Thoracic aorta (tissue), 2 donors: ENCODE measurements at places on chromosomes 4 and X.

DNA sequence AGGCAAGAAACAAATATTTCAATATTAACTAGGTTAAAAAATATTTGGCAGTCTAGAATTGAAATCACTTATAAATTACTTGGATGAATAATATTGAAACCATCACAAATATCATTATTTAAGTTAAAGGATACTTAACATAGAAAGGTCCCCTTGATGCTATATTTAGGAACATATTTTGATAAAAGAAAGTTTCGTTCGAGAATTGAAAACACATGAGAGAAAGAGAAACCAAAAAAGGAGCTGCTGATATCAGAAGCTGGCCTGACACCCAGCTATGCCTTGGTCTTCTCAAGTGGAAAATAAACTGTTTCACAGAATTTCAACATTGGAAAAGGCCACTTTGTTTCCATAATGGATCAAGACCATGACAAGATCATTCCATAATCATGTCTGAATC, 762.4 kb downstream of the DMD start:
- H3K4me1 ChIP-seq: no peaks in the 10 kb centered on the region
- no peak for DNase-seq
- H3K27me3 ChIP-seq: no peaks in the 10 kb centered on the region
- H3K4me3 ChIP-seq: no peak overlapping the region
- no peaks in the 10 kb centered on the region for H3K36me3 ChIP-seq
- H3K27ac ChIP-seq: no peak overlapping the region

DNA sequence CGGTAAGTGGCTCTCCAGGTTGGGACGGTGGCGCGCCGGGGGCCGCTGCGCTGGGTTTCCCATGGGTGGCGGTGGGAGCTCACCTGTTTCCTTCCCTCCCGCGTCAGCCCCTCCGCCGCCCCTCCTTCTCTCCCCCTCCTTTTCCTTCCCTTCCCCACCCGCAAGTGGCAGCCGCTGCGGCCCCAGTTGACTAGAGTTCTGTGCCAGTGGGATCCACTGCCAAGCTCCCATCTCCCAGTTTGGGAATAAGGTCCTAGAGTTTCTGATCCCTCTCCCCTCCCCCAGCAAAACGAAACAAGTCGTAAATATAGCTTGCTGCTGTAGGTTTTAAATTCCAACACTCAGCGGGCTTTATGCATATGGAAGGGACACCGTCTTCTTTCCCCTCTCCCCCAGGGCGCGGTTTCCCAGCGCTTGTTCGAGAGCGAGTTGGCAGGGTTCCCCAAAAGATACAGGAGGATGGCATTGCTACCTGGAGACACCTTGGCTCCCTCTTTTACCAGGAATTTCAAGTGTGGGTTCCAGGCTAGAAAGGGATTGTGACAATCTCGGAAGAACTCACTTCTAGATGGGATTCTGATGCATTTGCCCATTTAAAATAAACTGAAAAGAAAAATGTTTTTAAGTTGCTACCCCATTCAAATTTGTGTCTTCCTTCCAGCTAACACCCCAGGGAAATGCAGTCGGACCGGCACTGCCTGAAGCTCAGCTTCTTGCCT, 1.2 kb downstream of the TLL1 start:
- no peak overlapping the region for H3K27ac ChIP-seq
- peak overlapping the region; percentile 71 for H3K4me3 ChIP-seq
- H3K4me1 ChIP-seq: peaks cover 19% of the 10 kb centered on the region
- DNase-seq: no peak
- no peaks in the 10 kb centered on the region for H3K27me3 ChIP-seq

GRCh38 chr4:81214144-81214880, 710 bp downstream of the PRKG2 start:
- H3K4me1 ChIP-seq: peaks cover 14% of the 10 kb centered on the region
- no peak for DNase-seq
- no peak overlapping the region for H3K27ac ChIP-seq
- peak overlapping the region; percentile 68 for H3K4me3 ChIP-seq

DNA sequence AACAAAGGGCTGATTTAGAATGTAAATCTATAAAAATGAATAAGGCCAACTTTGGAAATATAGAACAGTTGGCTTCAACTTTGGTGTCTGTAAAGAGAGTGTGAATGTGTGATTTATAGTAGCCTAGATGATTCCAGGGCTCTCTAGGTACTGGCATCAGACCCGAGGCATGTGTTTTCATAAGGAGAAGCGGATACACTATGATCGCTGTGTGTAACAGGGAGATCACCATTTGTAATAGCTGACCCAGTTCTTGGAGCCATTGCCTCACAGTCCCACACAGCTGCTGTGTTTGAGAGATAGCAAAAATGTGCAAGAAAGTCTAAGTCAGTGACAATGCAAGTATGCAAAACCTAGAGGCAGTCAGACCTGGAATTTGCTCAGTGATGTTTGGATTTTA, 135.1 kb downstream of the REPS2 start:
- peaks cover 10% of the 10 kb centered on the region for H3K4me1 ChIP-seq
- no peaks in the 10 kb centered on the region for H3K36me3 ChIP-seq
- no peak for DNase-seq
- H3K27me3 ChIP-seq: no peaks in the 10 kb centered on the region
- no peak overlapping the region for H3K4me3 ChIP-seq

DNA sequence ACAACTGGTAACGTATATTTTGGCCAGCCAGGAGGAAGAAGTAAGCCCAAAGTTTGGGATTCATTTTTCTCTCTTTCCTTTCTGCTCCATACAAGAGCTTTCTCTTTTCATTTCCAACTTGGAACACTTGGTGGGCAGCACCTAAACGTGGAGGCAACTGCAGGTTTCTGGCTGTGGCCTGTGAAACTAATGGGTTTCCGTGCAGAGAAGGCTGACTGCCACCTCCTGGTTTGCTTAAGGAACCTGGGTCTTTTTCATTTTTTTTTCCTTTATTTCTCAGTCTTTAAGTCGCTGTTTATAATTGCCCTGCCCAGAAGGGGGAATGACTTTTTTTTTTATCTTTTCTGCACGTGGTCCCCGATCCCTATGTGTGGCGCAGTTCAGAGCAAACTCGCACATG, 15.4 kb downstream of the ZNF718 start:
- H3K36me3 ChIP-seq: peaks cover 53% of the 10 kb centered on the region
- no peaks in the 10 kb centered on the region for H3K4me1 ChIP-seq
- H3K27ac ChIP-seq: no peak overlapping the region
- no peaks in the 10 kb centered on the region for H3K27me3 ChIP-seq
- no peak for DNase-seq
- no peak overlapping the region for H3K4me3 ChIP-seq

- no peaks in the 10 kb centered on the region for H3K27me3 ChIP-seq
- H3K27ac ChIP-seq: no peak overlapping the region
- no peak for DNase-seq
- H3K36me3 ChIP-seq: no peaks in the 10 kb centered on the region
- H3K4me1 ChIP-seq: peaks cover 5% of the 10 kb centered on the region
- no peak overlapping the region for H3K4me3 ChIP-seq
Measured at GRCh38 chr4:7979652-7979968, 39.9 kb upstream of the AFAP1 start.

DNA sequence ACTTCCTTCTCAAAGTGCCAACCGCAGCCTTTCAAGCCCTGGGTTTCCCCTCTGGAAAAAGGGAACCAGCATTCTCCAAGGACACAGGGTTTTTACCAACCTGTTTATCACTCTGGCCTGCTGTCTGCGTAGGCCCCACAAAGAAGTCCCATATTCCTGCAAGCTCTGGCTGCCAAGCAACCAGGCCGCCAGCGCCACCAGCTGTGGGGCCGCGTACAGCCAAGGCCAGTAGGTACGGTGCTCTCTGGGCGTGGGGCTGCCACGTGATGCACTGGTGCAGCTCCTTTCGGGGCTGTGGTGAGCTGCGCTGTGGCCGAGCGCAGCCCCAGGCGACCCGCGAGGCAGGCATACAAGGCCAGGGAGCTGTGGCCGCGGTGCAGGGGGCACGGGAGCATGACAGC, 22.1 kb downstream of the LUZP4 start:
- H3K27me3 ChIP-seq: no peaks in the 10 kb centered on the region
- no peaks in the 10 kb centered on the region for H3K36me3 ChIP-seq
- no peaks in the 10 kb centered on the region for H3K4me1 ChIP-seq

GRCh38 chr4:41757521-41758156, 9.1 kb upstream of the PHOX2B start:
- H3K27ac ChIP-seq: no peak overlapping the region
- no peak overlapping the region for H3K4me3 ChIP-seq
- no peak for DNase-seq

GRCh38 chrX:149392921-149393320, 112.2 kb downstream of the IDS start:
- H3K4me1 ChIP-seq: no peaks in the 10 kb centered on the region

DNA sequence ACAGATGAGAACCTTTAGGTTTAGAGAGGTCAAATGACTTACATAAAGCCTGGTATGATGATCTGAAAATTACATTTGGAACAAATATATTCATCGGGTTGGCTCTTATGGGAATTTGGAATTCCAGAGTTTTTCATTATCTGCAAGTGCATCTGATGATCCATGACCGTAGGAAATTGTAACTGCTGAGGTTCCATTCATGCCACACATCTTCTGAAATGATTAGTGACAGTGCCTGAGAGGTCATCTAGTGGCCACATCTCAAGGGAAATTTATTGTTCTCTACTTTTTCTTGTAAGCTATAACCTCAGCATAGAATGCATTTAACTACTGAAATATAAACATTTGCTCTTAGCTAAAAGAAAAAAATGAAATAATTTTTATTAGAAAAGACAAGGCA, 105.8 kb upstream of the NWD2 start:
- H3K4me3 ChIP-seq: no peak overlapping the region
- no peaks in the 10 kb centered on the region for H3K36me3 ChIP-seq
- no peak for DNase-seq
- H3K27me3 ChIP-seq: no peaks in the 10 kb centered on the region
- H3K27ac ChIP-seq: no peak overlapping the region
- no peaks in the 10 kb centered on the region for H3K4me1 ChIP-seq

DNA sequence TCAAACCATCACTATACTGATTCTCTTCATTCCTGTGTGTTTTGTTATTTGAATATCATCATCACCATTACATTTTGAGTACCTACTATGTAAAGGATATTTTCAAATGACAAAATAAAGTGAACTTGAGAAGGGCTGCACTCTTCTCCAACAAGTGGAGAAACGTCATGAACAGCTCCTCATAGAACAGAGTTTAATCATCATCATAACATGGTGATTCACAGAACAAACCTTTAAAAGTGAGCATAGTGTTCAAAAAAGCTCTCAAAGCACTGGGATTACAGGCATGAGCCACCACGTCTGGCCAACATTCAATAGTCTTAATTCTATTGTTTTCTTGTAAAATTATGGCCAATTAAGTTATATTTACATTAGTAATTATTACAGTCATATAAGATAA, 993.9 kb downstream of the PDHA2 start:
- no peaks in the 10 kb centered on the region for H3K36me3 ChIP-seq
- H3K4me3 ChIP-seq: no peak overlapping the region
- no peak overlapping the region for H3K27ac ChIP-seq
- DNase-seq: no peak

DNA sequence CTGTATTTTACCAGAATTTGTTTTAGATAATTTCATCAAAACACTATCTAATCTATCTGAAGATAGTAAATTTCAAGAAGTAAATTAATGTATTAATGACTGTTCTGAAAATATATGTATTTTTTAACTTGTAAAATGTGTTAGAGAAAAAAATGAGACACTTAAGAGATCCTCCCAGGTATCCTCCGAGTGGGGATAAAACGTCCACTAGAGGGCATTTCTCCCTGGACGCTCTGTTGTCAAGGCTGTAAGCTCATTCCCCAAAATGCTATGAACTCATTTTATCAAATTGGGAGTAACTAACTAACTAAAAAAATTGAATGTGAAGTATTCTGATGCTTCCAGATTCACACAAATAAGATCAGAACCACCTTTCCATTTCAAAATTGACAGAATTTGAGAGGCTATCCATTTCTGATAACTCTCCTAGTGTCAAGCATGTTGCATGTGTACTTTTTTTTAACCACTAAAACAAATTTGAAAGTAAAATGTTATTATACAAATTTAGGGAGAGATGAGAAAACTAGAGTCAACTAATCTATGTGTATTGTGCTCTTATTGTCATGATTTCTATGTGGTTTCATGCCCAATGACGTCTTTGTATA, 337.3 kb upstream of the HS3ST1 start:
- H3K36me3 ChIP-seq: no peaks in the 10 kb centered on the region
- H3K27ac ChIP-seq: no peak overlapping the region
- no peak for DNase-seq
- H3K4me1 ChIP-seq: no peaks in the 10 kb centered on the region
- H3K4me3 ChIP-seq: no peak overlapping the region
- no peaks in the 10 kb centered on the region for H3K27me3 ChIP-seq

DNA sequence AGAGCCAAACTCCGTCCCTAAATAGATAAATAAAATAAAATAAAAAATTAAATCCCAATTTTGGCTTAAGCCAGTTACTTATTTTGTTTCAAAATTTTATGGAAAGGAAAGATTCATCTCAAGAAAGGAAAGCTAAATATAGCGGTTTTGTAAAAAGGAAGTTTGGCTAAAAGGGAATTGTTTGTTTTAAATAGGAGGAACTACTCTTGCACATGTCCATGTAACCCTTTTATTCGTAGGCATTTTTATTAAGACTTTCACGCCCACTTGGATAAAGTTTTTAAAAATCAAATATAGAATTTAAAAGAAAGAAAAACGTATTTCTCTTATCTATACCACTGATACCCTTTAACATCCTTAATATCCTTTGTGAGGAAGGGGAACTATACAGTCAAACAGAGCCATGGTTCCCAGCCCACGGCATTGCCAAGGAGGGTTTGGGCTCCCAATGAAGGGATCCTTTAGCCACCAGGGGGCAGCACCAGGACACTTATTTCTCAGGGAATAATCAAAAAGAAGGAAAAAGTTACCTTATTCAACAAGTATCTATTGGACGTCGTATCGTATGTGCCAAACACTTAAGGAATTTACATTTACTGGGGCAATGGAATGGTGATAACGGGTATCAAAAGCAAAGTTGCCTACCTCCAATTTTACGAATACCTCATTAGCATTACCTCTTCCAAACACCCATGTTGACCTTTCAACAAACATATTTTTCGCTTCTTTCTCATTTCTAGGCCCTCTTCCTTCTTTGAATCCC, 27.7 kb downstream of the CDKN2AIP start:
- H3K4me3 ChIP-seq: peak overlapping the region; percentile 47
- H3K36me3 ChIP-seq: no peaks in the 10 kb centered on the region
- H3K27ac ChIP-seq: no peak overlapping the region
- peak; percentile 67 for DNase-seq

GRCh38 chr4:87097075-87097474, 123.3 kb downstream of the KLHL8 start:
- H3K4me3 ChIP-seq: no peak overlapping the region
- no peak for DNase-seq
- peaks cover 14% of the 10 kb centered on the region for H3K4me1 ChIP-seq
- H3K27me3 ChIP-seq: no peaks in the 10 kb centered on the region
- no peaks in the 10 kb centered on the region for H3K36me3 ChIP-seq

DNA sequence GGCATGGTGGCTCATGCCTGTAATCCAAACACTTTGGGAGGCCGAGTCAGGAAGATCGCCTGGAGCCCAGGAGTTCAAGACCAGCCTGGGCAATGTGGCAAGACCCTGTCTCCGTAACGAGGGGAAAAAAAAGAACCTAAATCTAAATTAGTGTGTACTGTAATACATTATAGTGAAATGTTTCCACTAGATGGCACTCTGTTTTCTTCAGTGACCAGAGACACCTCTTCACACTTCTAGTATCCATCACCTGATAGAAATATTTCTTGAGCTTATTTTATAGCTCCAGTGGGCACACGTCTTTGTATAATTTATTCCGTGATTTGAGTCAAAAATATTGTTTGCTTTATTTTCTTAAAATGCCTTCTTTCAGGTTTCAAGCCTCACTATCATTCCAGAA, 600.9 kb upstream of the DIPK2B start:
- H3K4me3 ChIP-seq: peak overlapping the region; percentile 33
- peak overlapping the region; percentile 15 for H3K27ac ChIP-seq
- no peak for DNase-seq
- no peaks in the 10 kb centered on the region for H3K27me3 ChIP-seq
